ENCODE measurements at places on chromosomes 6 and 20.

DNA sequence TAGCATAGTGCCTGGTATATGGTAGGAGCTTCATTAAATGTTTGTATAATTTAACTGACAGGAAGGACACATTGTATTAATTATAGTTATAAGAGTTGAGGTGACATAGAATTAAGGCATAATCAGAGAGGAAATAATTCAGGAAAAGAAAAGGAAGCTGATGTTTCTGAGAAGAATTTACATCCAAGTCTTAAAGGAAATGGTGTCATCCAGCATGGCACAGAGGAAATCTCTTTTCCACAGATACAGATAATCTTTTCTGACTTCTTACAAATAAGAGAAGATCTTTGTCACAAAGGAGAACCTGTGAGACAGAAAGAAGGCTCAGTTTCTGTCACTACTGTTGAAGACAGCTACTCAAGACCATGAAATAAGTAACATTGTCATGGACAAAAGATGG, 222.5 kb downstream of the GJA1 start:
- no peak for DNase-seq

- DNase-seq = peak; percentile 6
These were observed 28.1 kb downstream of the HM13 start for GRCh38 chr20:31542201-31542842.

- DNase-seq = no peak
These were observed 51.4 kb upstream of the PTGIS start for GRCh38 chr20:49619113-49620048.

GRCh38 chr20:62704341-62704948, 4.2 kb upstream of the NTSR1 start:
- peak; percentile 63 for DNase-seq

- peak; percentile 88 for DNase-seq
These were observed at the start of gene UNC5CL for GRCh38 chr6:41039060-41039998. UNC5CL (minus strand) TSS chr6:41039221; CDS start chr6:41035074, 4,147 bp downstream.

DNA sequence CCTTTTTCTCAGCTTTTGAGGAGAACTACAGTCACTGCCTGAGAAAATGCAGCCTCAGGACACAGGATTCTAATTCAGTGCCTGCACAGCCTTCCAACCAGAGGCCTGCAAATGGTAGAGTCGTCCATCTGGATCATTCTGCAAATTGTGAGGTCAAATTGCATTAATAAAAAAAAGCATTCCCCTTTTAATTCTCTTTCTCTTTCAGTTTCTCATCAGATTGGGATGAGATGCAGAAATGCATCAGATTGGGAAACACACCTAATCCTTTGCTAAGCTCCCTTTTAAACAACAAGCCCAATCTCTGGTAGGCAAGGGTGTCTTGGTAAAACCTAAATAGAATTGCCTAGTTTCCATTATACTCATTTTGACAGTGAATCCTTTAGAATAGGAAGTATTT, 838.8 kb downstream of the MAFB start:
- no peak for DNase-seq

GRCh38 chr20:20864351-20865096, 152.1 kb upstream of the RALGAPA2 start:
- peak; percentile 73 for DNase-seq

- no peak for DNase-seq
These were observed 37.9 kb upstream of the IRAK1BP1 start for GRCh38 chr6:78829407-78829806.

DNA sequence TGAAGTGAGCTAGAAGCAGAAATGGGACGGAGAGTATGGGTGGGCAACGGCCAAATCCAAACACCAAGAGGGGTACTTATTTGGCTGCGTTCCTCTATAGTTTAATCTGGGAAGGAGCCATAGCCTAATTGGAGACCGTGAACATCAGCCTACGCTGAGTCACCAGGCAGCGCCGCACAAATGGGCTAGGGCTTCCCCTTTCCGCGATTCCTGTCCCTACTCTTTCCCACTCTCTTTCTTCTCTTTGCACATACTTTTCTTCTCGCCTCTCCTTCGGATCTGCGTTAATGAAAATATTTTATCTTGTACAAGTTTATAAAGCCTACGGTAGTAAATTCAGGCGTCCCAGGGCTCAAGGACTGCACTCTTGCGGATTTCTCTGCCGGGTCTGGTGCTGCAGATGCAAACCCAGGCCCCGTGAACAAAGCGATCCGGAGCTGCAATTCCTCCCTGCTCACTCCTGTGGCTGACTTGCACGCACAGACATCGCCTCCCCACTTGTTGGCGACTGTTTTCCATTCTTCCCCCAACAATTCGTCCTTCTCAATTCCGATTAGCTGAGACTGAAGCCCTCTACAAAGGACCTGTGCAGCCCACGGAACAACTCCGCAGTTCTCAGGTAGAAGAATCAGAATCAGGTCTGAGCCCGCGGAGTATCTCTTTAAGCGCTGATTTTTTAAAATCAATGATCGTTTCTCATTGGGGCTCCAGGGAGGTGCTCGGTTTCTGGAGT, 4.2 kb upstream of the TBX18 start:
- peak; percentile 29 for DNase-seq

DNA sequence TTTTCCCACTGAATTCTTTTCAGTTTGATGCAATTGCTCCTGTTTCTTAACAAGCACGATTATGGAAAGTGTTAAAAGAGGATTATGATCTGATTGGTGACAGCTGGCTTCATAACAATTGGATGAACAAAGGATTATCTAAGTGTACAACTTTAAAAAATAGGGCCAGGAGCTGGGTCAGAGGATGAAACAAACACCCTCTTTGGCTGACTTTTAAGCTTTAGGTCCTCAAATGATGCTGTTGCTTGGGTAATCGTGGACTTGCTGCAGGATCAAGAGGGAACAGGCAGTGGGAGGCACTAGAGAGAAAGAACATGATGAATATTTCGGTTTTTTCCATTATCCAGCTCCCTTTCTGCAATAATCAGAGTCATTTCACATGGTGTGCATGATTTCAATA, 35.5 kb upstream of the TMX4 start:
- no peak for DNase-seq

GRCh38 chr6:135905604-135906300, 54.3 kb downstream of the PDE7B start:
- DNase-seq = no peak

GRCh38 chr20:18801516-18801915, 12.1 kb upstream of the SCP2D1 start:
- no peak for DNase-seq

DNA sequence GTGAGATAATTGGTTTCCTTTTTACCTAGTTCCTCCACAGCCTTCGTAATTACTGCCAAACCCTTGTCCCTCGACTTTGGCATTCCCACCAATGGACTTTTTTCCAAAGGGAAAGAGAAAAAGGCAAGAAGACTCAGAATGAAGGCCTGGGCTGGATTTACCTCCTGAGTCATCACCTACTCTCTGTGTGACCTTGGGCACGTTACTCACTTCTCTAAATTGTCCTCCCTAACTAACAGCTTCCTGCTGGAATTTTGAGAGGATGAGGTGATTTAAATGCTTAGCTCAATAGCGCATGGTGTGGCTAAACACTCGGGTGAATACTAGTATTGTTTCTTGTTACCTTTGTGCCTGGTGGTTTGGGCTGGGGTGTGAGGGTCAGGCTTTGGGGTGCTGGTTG, 146.6 kb downstream of the DHX35 start:
- no peak for DNase-seq

- no peak for DNase-seq
These were observed 118.1 kb downstream of the RWDD2A start for GRCh38 chr6:83311231-83311630.

GRCh38 chr6:107823047-107823557, 1.0 kb downstream of the SCML4 start:
- DNase-seq = no peak

DNA sequence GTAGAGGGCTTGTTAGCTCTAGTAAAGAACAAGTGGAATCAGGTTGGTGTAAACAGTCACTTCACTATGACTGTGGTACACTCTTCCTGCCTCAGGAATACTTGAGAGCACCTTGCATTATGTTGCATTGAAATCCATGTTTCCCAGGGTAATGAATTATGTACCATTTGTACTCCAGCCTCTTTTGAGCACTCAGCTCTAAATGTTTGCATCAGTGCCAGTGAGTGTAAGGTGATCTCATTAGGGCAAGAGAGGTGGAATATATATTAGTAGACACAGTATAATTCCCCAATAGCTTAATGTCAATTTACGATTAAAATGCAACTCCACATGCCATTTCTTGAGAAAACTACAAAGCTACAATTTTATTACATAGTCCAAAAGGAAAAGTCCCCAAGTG, 319.6 kb upstream of the POU3F2 start:
- no peak for DNase-seq

GRCh38 chr6:105873211-105873704, 212.9 kb upstream of the PRDM1 start:
- no peak for DNase-seq

DNA sequence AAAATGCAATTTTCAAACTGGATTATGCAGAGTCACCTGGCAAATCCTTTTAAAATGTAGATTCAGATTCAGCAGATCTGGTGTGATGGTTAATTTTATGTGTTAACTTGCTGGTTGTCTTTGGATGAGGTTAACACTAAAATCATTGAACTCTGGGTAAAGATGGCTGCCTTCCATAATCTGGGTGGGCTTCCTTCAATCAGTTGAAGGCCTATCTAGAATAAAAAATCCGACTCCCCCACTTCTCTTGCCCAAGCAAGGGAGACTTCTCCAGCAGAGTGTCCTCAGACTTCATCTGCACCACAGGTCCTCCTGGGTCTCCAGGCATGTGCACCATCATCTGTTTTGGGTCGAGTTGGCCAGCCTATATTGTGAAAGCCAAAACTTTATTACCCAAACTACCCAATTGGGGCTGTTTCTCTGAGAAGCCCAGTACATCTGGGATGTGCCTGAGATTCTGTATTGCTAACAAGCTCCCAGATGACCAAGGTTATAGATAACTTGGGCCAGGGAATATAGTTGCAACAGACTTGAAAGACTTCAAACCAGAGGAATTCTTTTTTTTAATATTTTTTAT, 1.6 kb upstream of the SLC17A5 start:
- no peak for DNase-seq

GRCh38 chr6:121531658-121532169, 96.3 kb downstream of the GJA1 start:
- DNase-seq = no peak

GRCh38 chr20:39849664-39850063, 839.4 kb downstream of the MAFB start:
- peak; percentile 13 for DNase-seq

GRCh38 chr6:134000443-134000842, 47.4 kb downstream of the TBPL1 start:
- no peak for DNase-seq

All from iPS-NIHi11 (cell line).